GM04504 (cell line): ENCODE measurements at places on chromosomes 7 and 10.

DNA sequence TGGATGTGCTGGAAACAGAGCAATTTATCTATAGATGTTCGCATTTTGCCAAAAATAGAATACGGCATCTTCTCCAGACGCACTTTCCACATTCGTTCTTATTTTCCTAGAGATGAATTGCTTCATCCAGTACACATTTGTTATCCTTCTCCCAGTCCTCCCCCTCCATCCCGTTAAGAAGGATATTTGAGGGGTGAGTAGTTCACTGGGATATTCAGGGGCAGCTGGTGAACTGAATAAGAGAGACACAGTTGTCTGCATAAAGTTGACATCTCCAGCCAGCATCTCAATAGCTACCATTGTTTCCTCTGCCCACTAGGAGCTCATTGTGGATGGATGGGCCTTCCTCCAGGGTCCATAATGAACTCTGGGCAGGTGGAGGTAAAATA lies 456.8 kb upstream of the NRP1 start:
- DNase-seq = no peak

DNA sequence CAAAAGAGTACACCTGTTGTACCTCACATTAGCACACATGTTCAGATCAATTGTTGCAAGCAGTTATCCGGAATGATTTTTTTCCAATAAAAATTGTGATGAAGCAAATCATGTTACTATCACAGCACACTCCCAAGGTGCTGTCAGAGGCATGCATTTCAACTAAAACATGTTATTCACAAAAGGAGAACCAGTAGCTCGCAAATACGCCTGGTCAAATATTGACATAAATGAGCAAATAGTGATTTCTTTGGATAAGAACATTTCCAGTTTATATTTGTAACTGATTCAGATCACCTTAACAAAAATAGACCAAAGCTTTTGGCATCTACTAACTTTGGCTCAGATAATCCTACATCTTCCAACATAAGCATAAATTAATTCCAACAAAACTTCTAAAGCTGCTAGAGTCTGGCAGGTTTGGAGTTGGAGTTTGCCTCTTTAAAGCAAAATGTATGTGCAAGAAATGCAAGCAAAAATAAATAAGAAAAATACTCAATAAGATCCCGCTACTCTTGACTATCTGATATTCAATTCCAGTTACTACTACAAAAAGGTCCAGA lies 208.0 kb downstream of the SFMBT2 start:
- no peak for DNase-seq

DNA sequence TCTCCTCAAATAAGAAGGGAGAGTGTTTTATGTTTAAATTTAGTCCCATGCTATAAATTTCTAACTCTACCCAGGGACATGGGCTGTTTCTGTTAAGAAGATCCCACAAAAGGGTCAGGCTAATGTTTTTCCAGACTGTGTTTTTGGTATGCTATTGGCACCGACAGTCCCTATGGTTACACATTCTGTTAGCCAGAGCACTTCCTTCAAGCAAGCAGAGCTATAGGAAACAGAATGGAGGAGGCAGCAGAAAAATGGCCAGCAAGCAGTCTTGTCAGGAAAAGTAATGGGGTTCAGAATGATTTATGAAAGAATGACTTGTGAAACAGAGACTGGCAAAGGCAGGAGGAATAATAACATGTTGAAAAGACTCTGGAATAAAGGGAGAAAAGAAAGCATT lies 44.8 kb upstream of the PHYHIPL start:
- no peak for DNase-seq

GRCh38 chr10:133418289-133418993 lies 6.0 kb downstream of the SPRN start:
- DNase-seq = no peak

DNA sequence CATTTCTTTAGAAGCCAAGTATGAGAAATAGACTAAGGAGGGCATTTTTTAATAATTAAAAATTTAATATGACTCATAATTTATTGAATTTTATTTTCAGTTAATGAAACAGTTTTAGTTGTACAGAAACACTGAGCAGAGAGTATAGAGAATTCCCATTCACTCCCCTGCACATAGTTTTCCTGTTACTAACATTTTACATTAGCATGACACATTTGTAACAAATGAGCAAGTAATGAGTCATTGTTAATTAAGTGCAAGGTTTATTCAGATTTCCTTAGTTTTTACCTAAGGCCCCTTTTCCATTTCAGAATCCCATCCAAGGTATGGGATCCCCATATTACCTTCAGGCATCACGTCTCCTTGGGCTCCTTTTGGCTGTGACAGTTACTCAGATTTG lies 271.5 kb upstream of the FZD8 start:
- DNase-seq = no peak

- no peak for DNase-seq
Measured at GRCh38 chr7:79292834-79293233, 160.6 kb downstream of the MAGI2 start.

GRCh38 chr7:47580175-47580706 lies 1.7 kb downstream of the TNS3 start:
- no peak for DNase-seq

GRCh38 chr10:129579228-129579627 lies 112.2 kb downstream of the MGMT start:
- DNase-seq = no peak

DNA sequence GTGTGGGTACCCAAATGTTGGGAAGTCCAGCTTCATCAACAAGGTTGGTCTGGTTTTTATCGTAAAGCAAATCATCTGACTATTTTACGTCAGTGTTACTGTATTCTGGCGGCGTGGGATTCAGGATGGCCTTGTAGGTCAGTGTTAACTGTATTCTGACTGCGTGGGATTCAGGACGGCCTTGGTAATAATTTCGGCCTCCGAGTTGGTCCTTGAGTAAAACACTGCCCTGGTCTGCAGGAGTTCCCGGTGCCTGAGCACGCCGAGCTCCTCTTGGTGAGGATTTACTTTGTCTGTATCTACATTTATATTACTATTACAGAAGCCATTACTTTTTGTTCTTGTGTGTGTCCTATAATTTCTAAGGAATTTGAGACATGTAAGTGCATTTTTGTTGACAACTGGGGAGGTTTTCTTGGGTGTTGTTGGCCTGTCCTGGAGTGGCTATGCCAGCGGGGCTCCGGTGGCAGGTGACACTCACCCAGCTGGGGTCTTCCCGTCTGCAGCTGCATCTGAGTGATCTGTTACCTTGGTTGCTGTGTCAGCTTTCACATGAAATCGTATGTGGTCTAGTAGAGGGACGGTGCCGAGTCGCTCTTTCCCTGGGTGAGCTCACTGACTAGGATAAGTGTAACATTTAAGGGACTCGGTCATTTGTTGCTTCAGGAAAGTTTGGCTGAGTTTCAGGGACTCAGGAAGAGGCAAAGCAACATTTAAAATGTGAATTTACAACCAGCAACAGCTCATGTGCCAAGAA lies 9.2 kb downstream of the GTPBP4 start:
- no peak for DNase-seq

DNA sequence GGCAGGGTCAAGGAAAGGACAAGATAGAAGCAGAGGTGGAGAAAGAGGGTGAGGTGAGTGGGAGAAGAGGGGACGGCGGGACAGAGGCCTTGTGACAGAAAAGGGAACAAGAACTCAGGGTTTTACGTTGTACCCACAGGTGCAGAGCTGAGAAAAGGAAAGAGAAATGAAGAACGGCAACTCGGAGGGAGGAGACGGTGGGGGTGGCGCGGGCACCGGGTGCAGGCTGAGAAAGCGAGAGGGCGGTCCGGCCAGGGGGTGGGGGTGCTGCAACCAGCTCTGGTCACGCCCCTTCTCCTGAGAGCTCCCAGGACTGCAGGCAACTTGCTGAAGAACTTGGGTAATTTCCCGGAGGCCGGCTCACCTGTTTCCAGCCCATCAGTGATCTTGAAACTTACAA lies 65.3 kb downstream of the CARD11 start:
- no peak for DNase-seq

DNA sequence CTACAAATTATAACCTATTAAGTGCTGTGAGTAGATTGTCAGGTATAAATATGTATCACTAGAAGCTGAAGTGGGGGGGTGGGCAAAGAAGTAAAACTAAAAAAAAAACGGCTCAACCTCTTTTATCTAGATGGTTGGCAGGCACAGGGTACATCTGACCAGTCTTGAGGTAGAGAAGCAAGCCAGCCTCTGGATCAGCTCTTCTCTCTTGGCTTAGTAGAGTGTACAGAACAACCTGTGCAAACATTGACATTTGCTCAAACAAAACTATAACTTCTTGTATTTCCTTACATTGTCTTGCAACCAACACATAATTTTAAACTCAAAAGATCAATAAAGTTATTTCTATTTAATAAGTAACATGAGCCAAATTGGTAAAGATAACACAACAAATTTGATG lies 25.6 kb downstream of the DNA2 start:
- no peak for DNase-seq

GRCh38 chr7:101031082-101031481 lies 11.2 kb downstream of the MUC17 start:
- no peak for DNase-seq

DNA sequence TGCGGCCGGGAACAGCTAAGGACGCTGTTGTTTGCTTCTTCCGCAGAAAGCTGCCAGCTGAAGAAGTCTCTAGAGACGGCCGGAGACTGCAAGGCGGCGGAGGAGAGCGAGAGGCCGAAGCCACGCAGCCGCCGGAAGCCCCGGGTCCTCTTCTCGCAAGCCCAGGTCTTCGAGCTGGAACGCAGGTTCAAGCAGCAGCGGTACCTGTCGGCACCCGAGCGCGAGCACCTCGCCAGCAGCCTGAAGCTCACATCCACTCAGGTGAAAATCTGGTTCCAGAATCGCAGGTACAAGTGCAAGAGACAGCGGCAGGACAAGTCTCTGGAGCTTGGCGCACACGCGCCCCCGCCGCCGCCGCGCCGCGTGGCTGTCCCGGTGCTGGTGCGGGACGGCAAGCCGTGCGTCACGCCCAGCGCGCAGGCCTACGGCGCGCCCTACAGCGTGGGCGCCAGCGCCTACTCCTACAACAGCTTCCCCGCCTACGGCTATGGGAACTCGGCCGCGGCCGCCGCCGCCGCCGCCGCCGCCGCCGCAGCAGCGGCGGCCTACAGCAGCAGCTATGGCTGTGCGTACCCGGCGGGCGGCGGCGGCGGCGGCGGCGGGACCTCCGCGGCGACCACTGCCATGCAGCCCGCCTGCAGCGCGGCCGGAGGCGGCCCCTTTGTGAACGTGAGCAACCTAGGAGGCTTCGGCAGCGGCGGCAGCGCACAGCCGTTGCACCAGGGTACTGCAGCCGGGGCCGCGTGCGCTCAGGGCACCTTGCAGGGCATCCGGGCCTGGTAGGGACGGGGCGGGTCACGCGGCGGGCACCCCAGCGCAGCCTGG lies 2.4 kb downstream of the NKX2-3 start:
- DNase-seq = no peak

DNA sequence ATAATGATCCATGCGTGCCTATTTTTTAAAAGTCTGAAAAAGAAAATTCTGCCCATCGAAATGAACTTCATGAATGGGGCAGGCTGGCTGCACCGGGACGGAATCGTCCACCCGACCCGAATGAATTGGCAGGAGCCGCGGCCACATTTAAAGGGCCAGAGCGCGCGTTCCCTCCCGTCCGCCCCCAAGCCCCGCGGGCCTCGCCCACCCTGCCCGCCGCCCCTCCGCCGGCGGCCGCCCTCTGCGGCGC lies 319 bp upstream of the GATA3 start:
- DNase-seq = no peak

GRCh38 chr10:78714225-78714624 lies 354.5 kb upstream of the ZMIZ1 start:
- DNase-seq = no peak

- DNase-seq = no peak
Measured at GRCh38 chr7:126578338-126578737, 674.4 kb downstream of the GRM8 start.

- no peak for DNase-seq
Measured at GRCh38 chr7:4683043-4683883, 1.2 kb downstream of the FOXK1 start.

DNA sequence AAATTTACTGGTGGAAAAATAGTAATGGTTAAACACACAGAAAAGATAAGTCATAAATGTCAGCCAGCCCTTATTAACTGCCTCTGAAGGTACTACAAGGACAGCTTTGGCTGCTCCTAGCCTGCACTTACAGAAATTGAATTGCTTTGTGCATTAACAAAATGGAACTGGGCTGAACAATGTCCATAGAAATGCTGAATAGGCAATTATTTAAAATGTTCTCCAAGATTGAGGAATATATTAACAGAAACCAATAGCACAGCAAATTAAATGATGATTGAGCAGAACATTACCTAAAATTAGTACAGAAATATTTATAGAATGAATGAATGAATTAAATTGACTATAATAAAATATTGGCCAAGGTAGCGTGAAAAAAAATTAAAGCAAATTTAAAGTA lies 42.4 kb upstream of the AGMO start:
- no peak for DNase-seq

DNA sequence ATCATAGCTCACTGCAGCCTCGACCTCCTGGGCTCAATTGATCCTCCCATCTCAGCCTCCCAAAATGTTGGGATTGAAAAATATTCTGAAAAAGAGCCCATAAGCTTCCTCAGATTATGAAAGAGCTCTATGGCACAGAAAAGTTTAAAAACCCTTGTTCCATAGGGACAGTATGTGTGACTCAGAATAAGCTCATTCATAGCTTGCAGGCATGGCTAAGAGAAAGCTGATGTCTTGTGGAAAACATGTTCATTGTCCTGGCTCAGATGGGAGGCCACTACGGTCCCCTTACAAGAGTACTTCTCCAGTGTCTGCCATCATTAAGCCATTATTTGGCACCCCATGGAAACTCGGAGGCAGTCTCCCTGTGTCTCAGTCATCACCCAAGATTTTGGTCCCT lies 64.0 kb downstream of the CCDC3 start:
- no peak for DNase-seq

- DNase-seq = no peak
Measured at GRCh38 chr10:92156874-92157773, 133.8 kb downstream of the CPEB3 start.

DNA sequence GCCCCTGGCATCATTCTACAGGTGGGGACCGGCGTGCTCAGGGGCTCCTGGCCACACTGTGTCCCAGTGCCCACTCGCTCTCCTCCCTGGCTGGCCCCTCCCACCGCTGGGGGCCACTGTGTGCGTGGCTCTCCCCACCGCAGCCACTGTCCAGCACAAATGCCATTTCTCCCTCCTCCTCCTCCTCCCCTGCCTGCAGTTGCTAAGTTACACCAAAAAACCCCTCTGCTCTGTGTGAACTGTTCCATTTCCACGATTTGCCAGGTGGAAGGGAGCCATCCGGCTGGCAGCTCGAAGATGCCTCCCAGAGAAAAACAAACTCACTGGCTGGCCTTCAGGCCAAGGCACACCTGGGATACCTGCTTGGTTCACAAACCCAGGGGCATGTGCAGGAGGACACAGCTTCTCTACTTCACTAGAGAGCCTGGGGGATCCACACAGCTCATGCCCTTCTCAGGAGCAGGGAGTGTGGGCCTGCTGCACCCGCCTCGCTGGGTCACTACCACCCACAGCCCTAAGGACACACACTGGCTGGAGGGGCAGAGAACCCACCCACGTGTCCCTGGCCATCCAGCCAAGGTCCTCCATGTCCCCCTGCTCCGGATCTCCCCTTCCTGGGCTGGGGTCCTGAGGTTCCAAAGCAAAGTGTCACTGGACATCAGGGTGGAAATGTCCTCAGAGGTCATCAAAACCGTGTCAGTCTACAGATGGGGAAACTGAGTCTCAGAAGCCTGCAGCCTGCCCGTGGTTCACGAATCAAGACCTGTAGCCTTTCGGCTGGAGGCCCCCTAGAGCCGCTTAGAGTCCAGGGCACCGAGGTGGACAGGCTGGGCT lies 1.7 kb downstream of the RASGEF1A start:
- DNase-seq = no peak
